ENCODE measurements at places on chromosomes 11 and 22.
A peak's percentile ranks its signal among the peaks of the same experiment; 100 is the strongest.

DNA sequence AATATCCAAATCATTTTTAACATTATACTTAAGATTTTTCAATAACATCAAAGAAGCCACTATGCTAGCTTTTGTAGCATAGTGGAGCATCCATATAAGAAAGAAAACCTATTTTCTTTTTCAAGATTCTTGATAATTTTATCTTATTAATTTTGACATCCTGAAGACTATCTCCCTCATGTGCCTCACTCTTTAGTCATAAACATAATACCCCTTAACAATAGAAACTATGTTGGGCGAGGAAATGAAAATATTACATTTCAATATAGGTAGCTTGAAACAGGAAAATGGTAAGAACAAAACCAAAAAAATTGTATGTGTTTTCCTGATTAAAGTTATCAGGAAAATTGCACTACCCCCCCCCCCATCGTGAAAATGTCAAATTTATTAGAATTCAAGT is 40.1 kb downstream of the ELMOD1 start:
- DNase-seq, result no peak

DNA sequence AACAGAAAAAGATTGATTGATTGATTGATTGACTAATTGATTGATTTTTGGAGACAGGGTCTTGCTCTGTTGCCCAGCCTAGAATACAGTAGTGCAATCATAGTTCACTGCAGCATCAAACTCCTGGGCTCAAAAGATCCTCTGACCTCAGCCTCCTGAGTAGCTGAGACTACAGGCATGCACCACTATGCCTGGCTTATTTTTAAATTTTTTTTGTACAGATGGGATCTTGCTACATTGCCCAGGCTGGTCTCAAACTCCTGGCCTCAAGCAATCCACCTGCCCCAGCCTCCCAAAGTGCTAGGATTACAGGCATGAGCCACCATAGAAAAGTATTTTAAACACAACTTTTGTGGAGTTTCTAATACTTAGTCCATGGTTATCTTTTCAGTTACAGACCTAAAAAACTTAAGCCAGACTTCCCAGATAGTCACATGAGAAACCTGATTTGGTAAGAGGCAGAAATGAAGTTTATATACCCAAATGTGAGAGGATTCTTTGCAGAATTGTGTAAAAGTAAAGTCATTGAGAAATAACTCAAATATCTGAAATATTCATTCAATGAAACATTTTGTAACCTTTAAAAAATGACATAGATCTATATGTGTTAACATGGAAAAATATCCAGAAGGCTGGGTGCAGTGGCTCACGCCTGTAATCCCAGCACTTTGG is 186.5 kb downstream of the SWAP70 start:
- DNase-seq, result no peak

- DNase-seq, result no peak
Measured at GRCh38 chr11:67632982-67633755, 3.4 kb upstream of the NUDT8 start.

DNA sequence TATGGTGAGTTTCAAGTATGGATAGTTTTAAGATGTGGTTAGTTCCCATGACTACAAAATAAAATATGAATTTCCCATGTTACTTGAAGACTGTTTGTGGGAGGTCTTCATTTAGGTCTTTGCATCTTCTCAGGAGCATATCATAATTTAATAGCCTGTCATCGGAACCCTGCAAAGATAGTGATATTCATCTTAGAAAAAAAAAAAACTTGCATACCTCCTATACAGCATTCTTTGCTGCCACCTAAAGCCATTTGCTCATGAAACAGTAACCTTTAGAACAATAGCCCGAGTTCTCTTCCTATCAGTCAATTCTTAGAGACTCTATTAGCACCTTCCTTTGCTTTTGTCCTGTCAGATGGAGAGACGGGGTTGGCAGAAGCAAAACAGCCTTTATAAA is 75.3 kb downstream of the ARFGAP2 start:
- no peak for DNase-seq

DNA sequence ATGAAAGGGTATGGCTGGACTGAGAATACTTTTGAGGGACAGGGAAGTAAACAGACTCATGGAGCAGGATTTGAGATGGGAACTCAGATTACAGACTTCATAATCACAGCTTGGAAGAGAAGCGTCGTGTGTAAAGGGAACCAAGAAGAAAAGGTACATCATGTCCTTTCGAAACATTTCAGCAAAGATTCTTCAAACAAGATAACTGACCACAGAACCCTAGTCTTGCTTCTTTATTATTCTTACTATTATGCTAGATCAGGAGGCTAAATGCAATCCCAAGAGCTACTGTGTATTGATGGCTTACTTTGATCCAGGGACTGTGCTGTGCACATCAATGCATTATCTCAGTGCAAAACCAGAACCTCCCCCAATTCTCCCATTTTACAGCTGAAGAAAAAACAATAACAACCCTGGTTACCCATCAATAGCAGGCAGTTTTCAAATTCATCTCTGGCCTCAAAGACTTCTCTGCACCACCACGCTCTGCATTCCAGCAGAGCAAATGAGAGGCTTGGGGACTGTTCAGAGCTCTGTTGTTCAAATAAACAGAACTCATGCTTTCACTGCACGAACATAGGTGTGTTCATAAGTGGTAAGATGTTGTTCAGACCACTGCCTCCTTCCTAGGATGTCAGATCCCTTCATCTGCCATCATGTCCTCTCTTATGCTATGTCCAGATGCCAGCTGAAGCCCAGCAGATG is 104.8 kb upstream of the NAV2 start:
- no peak for DNase-seq

DNA sequence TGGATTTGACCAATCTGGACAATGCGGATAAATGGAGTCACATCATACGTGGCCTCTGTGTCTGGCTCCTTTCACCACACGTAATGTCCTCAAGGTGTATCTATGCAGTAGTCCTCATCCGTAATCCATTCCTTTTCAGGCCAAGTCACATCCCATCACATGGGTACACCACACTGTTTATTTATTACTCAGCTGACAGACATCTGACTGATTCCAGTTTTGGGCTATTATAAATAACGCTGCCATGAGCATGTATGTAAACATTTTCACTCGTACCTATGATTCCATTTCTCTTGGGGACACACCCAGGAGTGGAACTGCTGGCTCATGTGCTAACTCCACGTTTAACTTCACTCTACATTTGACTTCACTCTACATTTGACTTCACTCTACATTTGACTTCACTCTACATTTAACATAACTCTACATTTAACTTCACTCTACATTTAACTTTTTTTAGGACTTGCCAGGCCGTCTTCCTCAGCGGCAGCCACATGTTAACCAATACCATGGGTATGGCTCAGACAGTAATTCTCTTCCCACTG is 52.1 kb downstream of the SHANK2 start:
- no peak for DNase-seq

DNA sequence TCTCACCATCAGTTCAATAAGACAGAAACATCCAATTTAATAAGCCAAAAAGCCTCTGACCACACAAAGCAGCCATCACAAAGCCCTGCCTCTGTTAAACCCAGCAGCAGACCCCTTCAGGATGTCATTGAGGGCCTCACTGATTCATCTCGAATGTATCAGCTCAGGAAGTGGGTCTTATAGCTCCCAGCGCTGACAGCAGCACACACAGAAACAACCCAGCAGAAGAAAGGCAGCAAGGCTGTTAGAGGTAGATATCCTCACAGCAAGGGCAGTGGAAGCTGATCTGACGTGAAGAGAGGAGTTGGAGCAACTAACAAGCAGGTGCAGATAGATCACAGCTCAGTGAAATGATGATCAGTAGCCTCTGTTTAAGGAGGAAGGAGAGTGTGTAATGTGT is 86.2 kb upstream of the NCAM1 start:
- no peak for DNase-seq

- peak; percentile 19 for DNase-seq
Measured at GRCh38 chr11:118789501-118790356, 1.2 kb downstream of the DDX6 start.

DNA sequence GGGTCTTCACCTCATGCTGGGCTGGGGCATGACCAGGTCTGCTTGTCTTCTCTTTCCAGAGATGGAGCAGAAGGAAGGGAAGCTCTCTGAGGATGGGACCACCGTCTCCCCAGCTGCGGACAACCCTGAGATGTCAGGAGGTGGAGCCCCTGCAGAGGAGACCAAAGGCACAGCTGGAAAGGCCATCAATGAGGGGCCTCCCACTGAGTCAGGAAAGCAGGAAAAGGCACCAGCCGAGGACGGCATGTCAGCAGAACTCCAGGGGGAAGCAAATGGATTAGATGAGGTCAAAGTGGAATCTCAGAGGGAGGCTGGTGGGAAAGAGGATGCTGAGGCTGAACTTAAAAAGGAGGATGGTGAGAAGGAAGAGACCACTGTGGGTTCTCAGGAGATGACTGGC is 5.2 kb downstream of the SMTNL1 start:
- DNase-seq, result no peak

GRCh38 chr22:41899110-41899509 is 15.8 kb downstream of the SHISA8 start:
- DNase-seq, result no peak

DNA sequence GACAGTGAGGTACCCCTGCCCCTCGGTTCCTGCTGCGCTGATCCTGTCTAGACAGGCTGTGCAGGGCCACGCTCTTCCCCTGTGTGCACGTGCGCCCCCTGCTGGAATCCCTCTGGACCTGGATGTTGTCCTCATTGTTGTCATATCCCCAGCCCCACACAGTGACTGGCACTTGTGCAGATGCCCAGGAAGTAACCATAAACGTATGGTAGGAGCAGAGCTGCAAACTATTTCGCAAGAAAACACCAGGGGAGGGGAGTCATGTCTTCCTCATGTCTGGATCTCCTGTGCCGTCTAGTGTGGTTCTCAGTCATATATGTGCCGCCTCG is 114.7 kb downstream of the CRYBB2 start:
- no peak for DNase-seq

DNA sequence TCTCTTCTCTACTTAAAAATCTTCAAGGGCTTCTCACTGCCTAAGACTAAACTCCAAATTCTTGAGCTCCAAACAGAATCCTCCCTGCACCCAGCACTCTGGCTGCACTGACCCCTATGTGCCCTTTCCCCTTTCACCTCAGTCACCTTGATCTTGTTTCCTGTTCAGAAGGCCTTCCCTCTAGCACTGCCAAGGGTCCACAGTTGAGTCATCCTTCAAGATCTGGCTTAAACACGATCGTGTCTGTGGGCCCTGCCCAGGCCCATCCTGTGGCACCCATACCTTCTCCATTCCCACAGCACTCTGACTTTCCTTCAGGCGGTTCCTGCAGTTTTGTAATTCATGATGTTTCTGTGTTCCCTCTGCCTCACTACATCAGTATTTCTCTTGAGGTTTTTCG is 129.2 kb downstream of the ARL14EP start:
- DNase-seq, result no peak

Measured in effector CD8-positive, alpha-beta T cell (primary cell).